ENCODE measurements at places on chromosomes 2 and 18.

GRCh38 chr2:186636800-186637496 lies 47.1 kb downstream of the ITGAV start:
- DNase-seq = no peak

DNA sequence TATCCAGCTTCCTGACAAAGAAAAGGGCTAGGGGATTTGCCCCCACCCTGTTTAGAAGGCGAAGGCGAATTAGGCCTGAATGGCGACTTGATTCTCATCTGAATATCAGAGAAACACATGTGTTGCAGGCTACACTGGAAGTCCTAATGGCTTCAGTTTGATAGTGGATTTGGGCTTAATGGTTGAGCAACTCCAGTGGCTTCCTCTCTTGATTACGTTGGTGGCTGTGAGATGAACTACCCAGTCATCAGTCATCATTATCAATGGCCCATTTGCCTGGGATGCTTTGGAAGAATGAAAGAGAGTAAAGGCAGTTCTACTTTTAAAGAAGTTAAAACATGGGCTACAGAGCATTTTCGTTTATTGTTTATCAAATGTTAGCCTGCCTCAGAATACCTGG lies 60.9 kb upstream of the IL1R1 start:
- no peak for DNase-seq

DNA sequence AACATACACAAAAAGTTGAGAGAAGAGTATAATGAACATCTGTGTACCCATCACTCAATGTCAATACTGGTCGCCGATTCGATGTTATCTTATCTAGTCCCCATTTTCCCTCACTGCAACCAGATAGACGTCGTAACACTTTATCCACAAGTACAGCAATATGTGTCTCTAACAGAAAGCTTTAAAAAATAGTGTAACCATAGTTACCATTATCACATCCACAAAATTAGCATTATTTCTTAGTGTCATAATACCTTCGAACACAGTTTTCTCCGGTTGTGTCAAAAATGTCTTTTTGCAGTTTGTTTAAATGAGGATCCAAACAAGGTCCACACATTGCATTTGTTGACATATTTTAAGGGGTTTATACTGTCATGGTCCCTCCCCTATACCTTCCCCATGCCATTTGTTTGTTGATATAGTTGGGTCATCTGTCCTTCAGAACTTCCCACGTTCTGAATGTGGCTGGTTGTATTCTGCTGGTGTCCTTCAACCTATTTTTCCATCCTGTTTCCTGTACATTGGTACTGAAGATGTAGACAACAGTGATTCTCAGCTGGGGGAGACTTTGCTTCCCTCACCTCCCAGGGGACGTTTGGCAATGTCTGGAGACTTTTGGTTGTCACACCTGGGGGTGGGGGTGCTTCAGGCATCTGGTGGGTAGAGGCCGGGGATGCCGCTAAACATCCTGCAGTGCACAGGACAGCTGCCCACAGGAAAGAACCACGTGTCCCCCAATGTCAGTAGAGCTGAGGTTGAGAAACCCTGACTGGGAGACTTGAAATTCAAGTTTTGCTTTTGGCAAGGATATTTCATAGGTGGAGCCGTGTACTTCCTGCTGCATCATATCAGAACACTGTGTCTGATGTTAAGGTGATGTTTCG lies 72.7 kb upstream of the SPRED2 start:
- no peak for DNase-seq

GRCh38 chr18:63439334-63439733 lies 17.1 kb upstream of the VPS4B start:
- no peak for DNase-seq
